IMR-90 (cell line): ENCODE measurements at places on chromosomes 6 and 20. TPM values are rescaled to one million over a fixed set of nuclear protein-coding genes. Genes with fewer than 3 reads are reported as not detected.

The UNC5CL gene
- not detected in 2 replicates for polyA plus RNA-seq

The DOK5 gene
- polyA plus RNA-seq = 2.7 and 2.8 TPM in 2 replicates

The CST2 gene
- polyA plus RNA-seq = not detected in 2 replicates

The HCK gene
- not detected in 2 replicates for polyA plus RNA-seq

The MACROD2 gene
- polyA plus RNA-seq = 0.06 TPM in 1 of 2 replicates, not detected in the other

The RNF8 gene
- polyA plus RNA-seq = 14.6 and 16.5 TPM in 2 replicates
